Sigmoid colon (tissue), 7 donors: ENCODE measurements at places on chromosomes 4 and X. TPM values are rescaled to one million over a fixed set of nuclear protein-coding genes. Genes with fewer than 3 reads are reported as not detected.

- no peak for DNase-seq
Measured at GRCh38 chrX:41759817-41760216, 35.8 kb downstream of the GPR82 start.

DNA sequence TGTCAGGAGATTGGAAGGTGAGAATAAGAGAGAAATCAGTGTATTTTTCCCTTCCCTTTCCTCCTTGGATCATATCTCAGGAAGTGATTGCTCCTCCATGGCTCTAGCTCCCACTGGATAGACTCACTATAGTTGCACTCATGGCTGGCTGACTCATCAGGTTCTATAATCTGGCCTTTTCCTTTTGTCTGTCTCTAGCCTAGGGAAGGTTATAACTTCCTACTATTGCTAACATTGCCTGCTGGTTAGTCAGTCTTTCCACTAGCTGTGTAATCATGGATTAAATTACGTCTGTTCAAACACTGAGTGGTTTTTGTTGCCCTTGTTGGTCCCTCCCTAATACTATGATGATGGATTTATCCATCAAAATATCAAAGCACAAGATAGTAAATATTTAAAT lies 195.5 kb upstream of the VEGFC start:
- DNase-seq = no peak

GRCh38 chr4:149245333-149245732 lies 570.3 kb downstream of the IQCM start:
- no peak for DNase-seq

- DNase-seq = no peak
Measured at GRCh38 chr4:23866450-23867075, 23.3 kb downstream of the PPARGC1A start.

Gene FAT4
- total RNA-seq = 60.0 TPM

DNA sequence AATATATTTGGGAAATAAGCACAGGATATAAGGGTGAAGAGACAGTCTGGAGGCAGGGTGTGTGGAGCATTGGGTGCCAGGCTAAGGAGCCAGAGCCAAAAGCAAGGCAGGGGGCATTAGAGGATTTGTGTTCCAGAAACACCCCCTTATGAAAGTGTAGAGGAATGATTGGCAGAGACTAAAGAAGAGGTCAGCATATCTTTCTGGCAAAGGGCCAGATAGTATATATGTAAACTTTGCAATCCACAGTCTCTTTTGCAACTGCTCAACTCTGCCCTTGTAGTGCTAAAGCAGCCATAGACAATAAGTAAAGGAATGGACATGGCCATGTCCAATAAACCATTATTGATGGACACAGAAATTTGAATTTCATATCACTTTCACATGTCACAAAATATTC lies 3.6 kb upstream of the SLC9A6 start:
- no peak for DNase-seq

GRCh38 chr4:76341063-76341462 lies 34.5 kb downstream of the STBD1 start:
- DNase-seq = no peak

Gene VCX3A
- total RNA-seq = not detected

DNA sequence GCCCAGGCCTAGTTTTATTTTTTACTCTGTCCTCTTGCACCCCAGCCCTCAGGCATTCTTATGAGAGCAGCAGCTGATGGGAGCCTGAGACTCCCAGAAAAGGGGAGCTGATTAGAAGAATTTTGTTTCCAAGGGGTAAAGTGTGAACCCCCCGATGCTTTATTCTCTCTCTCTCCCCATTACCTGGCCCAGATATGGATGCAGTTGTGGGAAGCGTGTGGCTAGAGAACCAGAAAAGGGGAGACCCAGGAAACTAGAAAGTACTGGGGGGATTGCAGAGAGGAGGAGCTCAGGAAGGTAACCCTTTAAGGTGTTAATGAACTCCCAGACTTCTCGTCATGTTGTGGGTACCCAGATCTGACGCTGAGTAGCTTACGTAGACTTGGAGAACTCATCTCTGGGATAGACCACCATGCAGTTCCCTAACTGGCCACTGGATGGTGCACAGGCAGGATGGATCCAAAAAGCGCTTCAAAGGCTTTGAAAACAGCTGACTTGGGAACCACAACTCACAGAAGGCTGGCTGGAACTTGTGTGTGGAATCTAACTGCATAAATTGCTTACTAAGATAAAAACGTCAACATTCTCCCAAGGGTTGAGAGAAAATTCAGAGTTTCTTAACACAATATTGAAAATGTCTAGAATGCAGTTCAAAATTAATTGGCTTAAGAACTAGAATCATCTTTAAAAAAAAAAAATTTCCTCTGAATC lies 64.7 kb downstream of the TBC1D14 start:
- peak; percentile 89 for DNase-seq

DNA sequence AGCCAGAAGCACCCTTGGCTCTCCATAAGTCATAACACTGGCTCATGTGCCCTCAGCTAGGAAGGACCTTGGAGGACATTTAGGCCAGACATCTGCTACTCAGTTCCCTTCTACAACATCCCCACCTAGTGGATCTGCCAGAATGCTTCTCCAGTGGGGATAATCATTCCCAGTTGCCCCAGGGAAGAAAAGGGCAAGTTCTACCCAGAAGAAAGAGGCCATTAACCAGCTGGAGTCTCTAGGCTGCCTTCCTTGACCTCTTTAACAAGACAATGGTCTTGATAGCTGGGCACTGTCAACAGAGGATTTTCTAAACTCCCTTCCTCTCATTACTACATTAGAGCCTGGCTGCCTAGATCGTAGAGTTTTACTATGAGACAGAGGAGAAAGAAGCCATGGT lies 42.0 kb downstream of the LGI2 start:
- no peak for DNase-seq

DNA sequence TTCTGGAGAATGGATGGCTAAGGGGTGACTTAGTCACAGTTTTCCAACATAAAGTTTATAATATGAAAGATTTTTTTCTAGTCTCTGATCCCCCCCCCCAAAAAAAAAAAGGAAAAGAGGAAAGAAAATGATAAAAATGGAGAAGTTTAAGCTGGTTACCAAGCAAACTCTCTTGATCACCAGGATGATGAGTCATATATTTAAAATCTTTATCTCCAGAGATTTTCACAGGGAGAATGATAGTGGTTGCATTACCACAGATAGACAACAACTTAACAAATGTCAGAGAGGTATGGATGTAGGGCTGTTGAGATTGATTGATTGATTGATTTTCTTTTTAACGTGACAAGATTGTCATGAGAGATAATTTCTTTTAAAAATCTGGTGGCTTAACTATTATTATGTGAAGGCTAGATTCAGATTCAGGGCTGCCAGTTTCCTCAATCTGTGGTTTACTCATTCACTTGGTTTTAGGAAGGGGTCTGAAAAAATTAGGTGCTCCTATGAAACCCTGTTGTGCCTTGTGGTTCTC lies 13.3 kb upstream of the TEX13C start:
- no peak for DNase-seq

DNA sequence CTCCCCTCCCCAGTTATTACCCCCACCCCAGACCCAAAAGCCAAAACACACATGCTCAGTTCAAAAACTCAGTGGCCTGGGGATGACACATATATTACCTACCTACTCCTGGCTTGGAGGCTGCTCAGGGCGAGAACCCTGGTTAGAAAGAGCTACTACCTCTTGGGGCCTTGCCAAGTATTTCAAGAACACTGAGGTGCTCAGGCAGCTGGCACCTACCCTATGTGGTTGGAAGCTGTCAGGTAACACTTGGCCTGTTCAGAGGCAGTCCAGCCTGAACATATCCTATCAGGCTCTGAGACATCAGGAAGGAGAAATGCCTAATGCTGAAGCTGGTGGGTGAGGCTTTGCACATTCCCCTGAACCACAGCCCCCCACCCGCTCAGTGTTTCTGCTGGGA lies 4.9 kb downstream of the BCAP31 start:
- no peak for DNase-seq

DNA sequence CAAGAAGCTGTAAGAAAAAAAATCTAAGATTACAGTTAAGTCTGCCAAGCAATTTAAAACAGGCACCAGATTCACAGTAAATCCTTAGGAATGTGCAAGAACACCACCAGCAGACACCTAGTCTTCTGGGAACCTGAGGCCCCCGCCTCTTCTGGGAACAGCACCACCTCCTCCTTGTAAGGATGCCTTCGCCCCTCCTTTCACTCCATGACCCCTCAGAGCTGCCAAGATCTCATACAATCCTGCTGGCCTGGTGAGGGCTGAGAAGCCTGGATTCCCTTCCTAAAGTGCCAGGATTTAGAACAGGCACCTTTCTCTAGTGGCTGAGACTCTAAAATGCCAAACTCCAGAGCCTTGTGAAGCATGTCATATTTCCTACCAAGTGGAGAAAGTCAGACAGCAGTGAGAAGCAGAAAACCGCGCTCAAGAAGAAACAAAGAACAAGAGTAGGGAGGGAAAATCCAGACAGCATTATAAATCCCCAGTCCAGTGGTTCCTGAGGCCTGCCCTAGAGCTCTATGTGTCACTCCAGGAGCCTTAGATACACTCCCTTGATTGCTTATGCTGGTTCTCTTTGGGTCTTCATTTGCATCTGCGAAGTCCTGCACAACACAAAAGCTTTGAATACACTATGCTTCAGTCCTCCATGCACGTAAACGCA lies 166.4 kb downstream of the TSPAN5 start:
- DNase-seq = no peak

Gene FAAH2
- not detected for total RNA-seq

Gene PRR32
- not detected for total RNA-seq

Gene PF4V1
- total RNA-seq = not detected

Gene NKX6-1
- total RNA-seq = not detected

- no peak for DNase-seq
Measured at GRCh38 chr4:173932701-173933100, 350.8 kb downstream of the FBXO8 start.

DNA sequence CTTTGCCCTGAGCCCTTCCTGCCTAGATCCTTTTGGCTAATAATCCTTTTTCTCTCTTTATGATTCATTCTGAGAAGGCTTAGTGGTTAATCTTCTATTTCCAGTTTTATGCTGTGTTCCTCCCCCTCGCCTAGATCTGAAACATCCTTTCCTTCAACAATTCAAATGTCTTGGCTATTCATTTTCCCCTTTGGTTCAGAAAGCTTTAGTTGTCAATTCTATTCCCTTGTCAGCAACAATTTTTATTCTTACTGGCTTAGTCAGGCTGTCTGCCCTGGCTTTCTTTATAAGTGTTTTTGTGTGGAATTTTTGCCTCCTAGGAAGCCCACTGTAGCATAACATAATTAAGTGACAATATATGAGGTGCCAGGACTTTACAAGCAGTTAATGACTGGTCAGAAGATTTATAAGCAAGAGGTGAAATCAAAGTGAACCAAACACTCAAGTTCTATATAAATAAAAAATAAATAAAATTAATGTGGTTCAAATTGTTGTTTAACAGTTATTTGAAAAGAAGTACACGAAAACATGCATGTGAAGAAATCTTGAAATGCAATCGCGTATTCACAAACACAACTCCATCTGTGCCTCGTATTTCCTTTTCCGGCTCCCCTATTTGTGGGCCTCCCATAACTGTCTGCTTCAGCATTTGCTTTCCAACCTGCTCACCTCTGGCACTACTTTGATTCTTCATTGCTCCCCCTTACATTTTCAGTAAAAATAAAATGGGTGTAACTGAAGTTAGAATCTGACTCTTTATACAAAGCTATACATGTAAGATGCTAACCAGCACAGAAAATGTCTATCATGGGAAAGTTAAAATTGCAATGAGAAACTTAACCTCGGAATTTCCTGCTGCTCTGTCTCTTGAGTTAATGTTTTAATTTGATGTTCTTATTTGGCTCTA lies 235.4 kb downstream of the SPRY1 start:
- no peak for DNase-seq

DNA sequence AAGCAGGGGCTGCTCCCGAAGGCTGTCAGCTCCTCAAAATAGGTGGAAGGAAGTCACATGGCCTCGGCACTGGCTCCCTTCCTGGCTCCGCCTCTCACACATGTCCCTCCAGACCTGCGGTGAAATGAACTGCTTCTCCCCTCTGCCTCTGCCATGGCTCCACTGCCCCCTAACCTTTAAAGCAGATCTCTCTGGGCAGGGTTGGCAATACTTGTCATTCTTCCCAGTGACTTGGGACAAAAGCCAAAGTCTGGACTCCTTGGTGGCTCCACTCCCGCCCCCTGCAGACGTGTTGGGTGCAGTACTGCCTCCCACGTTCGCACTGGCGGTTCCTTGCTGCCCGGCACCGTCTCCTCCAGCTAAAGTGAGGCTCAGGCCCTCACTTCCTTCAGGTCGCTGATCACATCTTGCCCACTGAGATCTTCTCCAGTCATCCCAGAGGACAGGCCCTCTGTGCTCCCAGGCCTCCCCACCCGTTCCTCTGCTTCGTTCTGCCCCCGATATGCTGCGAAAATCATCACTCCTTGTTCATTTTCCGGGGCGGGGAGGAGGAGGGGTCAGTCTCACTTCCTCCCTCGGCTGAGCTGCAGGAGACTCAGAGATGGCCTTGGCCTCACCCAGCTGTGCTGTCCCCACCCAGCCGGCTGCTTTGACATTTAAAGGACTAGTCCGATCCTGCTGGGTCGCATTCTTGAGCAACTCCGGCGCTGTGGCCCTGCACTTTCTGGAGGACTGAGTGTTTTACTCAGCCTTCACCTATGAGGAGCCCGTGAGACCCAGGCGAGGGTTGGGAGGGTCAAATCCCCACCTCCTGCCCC lies 97.4 kb downstream of the PHKA2 start:
- peak; percentile 88 for DNase-seq

- DNase-seq = peak; percentile 85
Measured at GRCh38 chr4:181143250-181143854, 1099.8 kb upstream of the TENM3 start.

Gene POU3F4
- total RNA-seq = not detected

GRCh38 chr4:185740471-185740873 lies 71.5 kb downstream of the SORBS2 start:
- DNase-seq = no peak

DNA sequence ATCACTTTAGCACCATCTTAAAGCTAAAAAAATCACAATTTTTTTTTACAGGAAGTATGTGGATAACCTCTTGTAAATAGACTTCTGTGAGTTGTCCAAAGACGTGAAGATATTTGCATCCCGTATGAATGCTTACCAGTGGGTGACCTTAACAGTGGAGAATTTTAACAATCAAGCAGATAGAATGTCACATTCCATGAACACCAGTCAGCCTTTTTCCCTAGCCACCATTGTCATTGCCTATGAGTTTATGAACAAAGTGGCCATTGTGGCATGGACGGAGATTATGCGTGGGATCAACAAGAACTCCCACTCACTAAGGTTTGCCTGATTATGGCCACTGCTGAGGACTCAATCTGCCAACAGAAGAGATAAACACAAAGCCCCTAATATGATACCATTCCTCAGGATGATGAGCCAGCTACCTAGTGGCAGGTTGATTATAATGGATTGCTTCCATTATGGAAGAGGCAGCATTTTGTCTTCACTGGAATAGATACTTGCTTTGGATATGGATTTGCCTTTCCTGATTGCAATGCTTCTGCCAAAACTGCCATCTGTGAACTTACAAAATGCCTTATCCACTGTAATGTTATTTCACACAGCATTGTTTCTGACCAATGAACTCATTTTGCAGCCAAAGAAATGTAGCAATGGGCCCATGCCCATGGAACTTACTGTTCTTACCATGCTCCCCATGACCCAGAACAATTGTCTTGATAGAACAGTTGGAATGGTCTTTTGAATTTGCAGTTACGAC lies 830.9 kb upstream of the NDST4 start:
- DNase-seq = no peak

Gene GABRQ
- not detected for total RNA-seq

- no peak for DNase-seq
Measured at GRCh38 chr4:108247387-108248049, 78.8 kb upstream of the LEF1 start.

Gene OTUD6A
- not detected for total RNA-seq

Gene TMEM156
- total RNA-seq = not detected

Gene LRRC66
- total RNA-seq = 0.68 TPM
